ENCODE measurements at places on chromosomes 2 and 18. TPM values are rescaled to one million over a fixed set of nuclear protein-coding genes. Genes with fewer than 3 reads are reported as not detected.

GRCh38 chr2:26579723-26580040, 61.5 kb downstream of the CIB4 start:
- no peak for DNase-seq

DNA sequence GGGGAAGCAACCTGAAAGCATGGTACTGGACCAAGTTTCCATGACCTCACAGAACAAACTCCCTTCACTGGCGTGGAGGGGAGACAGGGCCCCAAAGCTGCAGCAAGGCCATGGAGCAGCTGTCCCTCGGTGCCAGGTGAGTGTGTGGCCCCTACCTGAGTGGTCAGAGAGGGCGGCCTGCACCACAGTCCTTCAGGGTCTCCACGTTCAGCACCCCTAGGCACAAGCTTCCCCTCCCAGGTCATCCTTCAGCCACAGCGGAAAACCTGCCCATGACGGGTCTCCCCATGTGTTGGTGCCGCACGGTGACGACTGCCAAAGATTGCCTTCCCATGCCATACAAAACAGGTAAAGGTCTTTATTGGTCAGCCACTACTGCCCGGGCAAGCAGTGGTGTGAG, 201.6 kb downstream of the MGAT5 start:
- no peak for DNase-seq

- DNase-seq, result no peak
Observed at GRCh38 chr18:63676526-63677323, 15.0 kb upstream of the SERPINB3 start.

- DNase-seq, result no peak
Observed at GRCh38 chr2:19198381-19198780, 160.0 kb downstream of the OSR1 start.

DNA sequence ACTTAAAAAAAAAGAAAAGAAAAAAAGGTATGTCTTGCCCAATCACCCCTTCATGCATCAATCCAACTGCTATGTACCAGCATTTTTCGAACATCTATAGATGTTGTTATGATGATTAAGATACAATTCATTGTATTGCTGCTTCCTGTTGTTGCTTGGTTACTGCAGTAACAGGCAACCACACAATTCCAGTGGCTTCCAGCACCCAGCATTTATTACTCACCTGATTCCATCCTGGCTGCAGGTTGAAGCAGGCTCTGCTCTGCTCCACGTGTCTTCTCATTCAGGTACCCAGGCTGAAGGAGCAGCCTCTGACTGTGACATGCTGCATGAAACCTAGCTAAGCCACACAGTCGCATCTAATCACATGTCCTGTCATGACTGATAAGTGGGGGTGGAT, 196.9 kb downstream of the INO80D start:
- no peak for DNase-seq

DNA sequence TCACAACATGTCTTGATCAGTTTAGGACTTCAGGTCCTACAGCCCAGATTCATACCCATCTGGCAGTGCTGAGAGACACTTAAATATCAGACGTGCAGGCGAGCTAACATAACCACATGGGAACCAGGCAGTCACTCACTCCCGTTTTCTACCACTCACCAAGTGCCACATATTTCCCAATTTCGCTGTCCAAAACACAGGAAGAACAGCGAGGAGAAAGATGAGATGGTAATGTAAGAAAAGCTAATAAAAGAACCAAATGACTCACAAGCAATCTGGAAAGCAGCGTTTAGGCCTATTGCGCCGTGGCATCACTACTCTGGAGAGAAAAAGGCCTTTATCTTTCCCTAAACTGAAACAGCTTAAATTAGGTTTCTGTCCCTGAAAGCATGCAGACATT, 647.8 kb upstream of the SLC39A10 start:
- DNase-seq, result peak; percentile 60

GRCh38 chr2:69605284-69605683, 38.3 kb downstream of the AAK1 start:
- no peak for DNase-seq

DNA sequence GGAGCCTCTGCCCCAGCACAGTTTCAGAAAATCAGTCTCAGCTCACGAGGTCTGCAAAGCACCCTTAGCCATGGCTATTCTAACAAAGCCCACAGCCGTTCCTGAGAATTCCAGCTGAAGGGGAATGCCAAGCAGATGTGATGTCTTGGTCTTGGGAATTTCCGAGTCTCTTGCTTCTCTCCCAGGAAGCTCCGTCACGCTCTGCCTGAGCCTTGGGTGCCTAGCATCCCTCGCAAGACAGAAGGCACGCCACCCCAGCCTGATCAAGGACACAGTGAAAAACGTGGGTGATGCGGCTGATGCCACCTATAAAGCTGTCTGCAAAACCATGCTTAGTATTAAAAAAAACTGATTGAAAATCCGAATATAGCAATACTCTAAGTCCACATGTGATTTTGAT, 254.6 kb downstream of the SH3BP4 start:
- DNase-seq, result no peak

- DNase-seq, result no peak
Observed at GRCh38 chr2:135965756-135966155, 19.7 kb downstream of the DARS1 start.

DNA sequence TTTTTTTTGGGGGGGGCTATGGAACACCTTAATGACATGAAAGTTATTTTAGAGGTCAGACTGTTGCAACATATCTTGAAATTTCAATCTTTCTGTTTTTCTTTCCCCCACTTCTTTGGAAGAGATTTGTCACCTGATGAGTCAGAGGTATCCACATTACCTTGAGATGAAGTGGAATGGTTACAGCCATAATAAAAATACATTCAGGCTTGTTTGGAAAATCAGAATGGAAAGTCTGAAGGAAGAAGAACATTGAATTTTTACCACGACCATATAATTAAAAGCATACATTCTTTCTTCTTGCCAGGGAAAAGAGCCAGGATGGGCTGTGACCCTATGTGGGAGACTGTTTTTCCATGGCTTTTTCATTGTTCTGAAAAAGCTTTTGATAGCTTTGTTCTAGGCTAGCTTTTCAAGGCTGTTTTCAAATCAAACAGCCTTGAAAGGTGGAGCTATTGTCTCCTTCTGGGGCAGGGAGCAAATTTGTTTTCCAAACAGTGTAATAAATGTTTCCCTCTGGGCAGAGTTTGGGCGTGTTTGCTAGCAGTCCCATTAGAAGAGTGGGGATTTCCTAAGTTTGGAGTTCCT, 2.3 kb upstream of the GTF3C3 start:
- no peak for DNase-seq

DNA sequence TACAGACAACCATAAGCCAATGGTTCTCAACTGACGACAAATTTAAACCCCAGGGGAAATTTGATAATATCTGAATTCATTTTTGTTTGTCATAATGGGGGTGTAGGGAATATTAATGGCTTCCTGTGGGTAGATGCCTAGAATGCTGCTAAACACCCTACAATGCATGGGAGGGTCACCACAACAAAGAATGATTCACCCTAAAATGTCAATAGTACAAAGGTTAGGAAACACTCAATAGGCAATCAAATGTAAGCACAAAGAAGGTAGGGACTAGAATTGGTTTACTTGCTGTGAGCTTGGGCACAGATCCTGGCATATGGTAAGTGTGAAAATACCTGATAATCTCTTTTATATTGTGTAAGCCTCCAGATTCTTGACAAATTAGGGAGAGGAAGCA, 20.1 kb upstream of the FANCL start:
- no peak for DNase-seq

DNA sequence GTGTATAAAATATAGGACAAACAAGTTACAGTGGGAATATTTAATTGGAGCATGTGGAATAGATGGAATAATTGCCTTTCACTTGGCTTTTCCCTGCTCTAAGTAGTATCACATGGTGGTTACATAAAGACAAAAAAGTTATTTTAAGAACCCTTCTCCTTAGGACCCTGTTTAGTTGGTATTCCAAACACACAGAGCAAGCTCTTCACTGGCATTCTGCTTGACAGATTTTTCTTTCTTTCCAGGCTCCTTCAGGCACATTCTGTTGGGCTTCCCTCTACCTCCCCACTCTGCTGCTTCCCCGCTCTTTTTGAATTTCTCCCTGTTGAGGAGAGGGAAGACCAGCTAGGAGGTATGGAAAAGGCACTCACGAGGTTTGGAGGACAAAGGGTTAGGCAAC, 29.0 kb upstream of the DARS1 start:
- no peak for DNase-seq

DNA sequence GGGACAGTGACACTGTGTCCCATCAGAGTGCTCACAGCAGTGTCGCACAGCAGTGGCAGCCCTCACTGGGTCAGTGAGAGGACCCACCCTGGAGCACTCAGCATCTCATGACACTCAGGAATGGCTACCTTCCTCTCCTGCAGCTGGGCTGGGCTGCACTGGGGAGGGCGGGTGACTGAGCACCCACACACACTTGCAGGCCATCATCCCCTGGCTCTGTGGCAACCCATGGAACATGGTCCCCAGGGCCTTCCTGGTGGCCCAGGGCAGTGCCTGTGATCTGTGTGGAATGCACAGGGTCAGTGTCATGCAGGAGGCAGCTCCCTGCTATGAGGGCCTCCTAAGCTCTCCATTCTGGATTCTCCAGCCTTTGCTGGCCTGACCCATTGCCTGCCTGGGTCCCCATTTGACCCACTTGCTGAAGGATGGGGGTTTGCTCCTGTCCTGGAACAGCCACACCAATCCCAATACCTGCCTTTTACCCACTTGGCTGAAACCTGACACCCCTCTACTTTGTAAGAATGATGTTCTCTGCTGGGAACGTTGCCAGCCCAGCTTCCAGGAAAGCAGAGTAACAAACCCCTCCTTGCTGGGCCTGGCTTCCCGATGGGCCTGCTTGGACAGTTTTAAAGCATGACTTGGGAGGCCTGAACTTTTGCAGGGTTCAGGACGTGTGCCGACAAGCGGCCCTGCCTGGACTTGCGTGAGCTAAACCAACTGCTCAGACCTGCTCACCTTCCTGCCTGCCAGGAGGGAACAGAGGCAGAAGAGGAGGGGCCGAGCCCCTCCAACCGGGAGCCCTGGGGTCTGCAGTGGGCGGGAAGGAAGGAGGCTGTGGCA, 13.7 kb downstream of the HS6ST1 start:
- peak; percentile 98 for DNase-seq

DNA sequence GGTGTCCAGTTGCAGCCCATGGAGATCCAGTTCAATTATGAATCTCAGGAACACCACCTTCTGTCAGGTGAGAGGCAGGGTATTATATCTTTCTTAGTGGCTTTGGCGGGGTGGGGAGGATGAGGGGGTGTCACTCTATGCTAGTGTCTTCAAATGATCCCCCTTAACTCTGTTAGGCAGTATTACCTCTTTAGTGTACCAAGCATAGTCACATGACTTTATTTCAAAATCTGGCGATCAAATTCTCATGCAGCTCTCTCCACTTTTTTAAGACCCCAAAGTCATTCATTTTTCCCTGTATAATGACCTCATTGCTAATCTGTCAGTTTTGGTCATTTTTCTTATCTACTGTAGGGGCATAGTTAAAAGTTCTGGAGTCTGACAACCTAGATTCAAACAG, 1.1 kb upstream of the ZSCAN30 start:
- no peak for DNase-seq

DNA sequence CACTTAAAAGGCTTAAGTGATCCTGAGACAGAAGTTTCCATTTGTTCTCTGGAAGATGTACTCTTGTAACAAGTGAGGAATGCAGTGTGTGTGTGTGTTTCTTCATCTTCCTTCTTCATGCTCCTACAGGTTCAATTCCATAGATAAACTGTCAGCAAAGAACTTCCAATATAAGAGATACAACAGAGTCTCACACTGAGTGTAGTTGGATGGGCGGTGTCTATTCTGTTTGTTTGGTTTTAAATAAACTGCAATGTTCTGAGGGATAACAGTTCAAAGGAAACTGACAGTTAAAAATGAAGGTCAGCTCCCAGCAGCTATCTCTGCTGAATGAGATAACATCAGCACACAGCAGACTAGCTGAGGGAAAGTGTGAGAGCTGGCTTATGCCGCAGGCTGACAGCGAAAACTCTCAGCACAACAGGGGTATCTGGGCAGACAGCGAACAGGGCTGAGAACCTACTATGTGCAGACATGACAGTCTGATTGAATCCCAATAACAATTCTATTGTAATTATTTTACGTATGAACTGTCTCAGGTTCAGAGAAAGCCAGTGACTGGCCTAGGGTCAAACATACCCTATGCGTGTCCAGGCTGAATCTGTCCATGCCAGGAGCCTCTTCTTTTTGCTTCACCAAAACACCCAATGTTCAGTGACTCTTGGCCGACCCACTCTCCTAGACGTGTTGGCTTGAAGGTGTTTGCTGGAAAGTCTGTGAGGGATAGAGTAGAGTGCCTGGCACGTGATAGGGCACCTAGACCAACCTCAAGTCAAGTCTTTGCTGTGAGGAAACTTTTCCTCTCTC, 201.9 kb upstream of the TRIB2 start:
- no peak for DNase-seq

DNA sequence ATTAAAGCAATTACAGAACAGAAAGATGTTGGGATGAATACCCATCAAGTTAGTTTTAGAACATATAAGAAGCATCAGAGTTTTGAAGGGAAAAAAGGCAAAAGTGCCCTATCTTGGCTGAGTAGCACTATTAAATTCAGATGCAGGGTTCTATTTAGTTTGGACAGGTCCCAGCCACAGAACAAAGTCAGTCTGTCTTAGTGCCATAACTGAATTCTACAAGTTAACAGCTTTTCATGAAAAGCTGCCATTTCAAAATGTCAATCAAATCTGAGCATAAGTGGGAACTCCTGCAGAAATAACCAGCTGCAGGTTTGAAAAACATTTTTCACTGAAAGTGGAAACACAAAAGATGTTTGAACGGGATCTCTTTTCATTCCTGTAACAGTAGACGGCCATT, 160.4 kb downstream of the SRBD1 start:
- no peak for DNase-seq

DNA sequence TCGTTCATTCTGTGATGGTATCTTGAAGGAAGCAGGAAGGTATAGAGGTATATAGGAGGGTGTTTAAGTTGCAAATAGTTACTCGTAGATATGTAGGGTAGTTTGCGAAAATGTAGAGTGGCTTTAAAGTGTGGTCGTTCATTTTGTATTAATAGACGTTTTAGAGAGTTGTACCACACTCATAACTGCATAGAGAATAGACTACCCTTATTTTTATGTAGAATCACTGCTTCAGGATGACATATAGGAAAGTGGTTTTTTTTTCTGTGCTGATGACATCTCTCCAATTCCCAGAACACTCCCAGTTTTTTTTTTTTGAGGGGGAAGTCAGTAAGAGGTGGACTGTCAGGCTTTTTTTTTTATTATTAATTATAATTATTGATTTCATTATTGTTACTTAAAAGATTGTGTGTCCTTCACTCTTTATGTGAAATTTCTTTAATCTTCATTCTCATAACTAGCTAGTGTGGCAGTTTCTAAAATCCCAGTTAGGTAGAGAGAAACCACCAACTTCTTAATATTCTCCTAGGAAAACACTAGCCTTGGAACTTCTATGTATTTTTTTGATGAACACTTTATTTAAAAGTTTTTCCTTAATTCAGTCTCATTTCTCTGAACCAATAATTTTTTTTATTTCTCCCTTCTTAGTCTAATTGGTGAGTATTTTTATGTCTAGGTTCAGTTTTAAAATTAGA, 1.5 kb downstream of the ACTR3 start:
- no peak for DNase-seq

GRB14 gene
- 0.48 TPM for total RNA-seq

DNAJC5G gene
- total RNA-seq, result not detected

RALB gene
- 34.4 TPM for total RNA-seq

NEUROD1 gene
- 0.10 TPM for total RNA-seq

SATB2 gene
- 10.3 TPM for total RNA-seq

TMEM198 gene
- 1.9 TPM for total RNA-seq

EFEMP1 gene
- total RNA-seq, result 2.0 TPM
